ENCODE measurements at places on chromosomes 2 and 18.
A peak's percentile ranks its signal among the peaks of the same experiment; 100 is the strongest.

DNA sequence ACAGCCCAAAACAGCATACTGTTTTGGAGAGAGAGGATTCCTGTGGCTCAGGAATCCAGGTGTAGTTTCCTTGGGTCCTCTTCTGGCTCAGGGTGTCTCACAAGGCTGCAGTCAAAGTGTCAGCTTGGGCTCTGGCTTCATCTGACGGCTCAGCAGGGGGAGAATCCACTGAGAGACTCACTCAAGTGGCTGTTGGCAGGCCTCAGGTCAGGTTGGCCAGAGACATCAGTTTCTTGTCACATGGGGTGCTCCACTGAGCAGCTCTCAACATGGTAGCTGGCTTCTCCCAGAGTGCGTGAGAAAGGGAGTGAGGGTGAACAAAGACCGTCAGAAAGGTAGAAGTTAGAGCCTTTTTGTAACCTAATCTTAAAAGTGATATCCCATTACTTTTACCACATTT is 168.4 kb downstream of the SOCS6 start:
- no peak for DNase-seq

DNA sequence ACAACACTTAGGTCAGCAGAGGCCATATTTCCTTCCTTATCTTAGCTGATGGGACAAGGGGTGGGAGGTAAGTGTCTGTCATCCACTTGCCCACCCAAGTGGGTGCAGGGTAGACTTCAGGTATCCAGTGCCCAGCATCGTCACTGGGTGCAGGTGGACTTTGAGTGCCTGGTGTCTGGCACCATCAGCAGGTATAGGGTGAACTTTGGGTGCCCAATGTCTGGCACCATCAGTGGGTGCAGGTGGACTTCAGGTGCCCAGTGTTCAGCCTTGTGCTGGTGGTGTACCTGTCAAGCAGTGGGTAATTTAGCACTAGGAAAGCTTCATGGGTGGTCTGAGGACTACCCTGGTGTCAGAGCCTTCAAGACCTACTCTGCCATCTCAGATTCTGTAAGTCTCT is 175.6 kb downstream of the SEPTIN10 start:
- DNase-seq = no peak

DNA sequence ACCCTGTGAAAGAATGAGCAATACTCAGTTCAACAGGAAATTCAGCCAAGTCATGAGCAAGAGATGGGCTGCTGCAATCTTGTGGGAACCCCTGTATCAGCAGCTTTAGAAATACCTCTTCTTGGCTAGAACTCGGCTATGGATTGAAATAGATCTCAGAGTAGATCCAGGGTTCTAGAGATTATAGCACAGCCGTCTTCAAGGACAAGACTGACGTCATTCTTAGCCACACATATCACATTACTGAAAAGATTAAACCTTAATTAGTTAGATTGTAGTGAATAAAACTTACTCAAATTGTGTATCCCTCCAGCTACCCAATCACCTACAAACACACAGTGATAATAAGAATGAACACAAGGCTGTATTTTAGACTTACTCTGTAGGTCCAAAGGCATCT is 776.4 kb downstream of the EPHA4 start:
- DNase-seq = no peak

DNA sequence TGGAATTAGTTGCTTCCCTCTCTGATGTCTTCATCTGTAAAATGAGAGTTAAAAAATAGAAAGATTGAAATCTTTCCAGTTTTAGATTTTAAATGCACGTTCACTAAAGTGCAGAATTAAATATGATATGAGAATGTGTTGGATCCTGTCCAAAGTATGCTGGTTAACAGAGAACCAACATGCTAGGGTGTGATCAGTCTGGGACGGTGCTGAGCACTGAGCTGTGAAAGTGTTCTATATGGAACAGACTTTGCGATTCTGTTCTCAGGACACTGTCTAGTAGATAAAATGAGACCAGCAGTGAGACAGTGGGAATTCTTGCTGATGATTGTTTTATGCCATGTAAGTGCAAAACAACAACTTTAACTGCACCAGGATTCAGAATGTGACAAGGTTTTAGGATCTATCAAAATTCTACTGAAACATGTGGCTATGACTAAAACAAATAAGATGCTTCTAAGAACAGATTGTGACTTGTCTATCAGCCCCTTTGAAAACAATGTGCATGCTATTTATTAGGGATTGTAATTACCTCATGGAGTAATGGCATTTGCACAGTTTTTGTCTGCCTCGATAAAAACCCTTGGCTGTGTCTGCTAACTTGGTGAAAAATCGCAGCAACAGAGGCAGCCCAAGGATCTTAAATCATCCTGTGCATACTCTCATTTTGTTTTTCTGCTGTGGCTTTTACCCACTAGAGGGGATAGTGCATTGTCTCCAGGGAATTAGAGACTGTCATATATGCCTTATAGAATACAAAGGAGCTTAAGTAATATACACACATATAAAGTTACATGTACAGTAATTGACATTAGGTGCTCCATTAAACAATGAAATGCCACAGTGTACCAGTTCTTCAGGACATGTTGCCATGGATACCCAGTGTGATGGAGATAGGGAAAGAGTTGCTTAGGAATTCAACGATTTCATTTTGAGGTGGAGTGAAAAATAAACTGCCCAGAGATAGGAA is 55.1 kb downstream of the MAP3K20 start:
- no peak for DNase-seq

GRCh38 chr18:31070206-31070605 is 27.7 kb upstream of the DSC3 start:
- no peak for DNase-seq

- no peak for DNase-seq
Measured at GRCh38 chr18:21759836-21760235, 19.2 kb downstream of the MIB1 start.

- peak; percentile 72 for DNase-seq
Measured at GRCh38 chr2:108607706-108608301, 73.5 kb downstream of the LIMS1 start.

DNA sequence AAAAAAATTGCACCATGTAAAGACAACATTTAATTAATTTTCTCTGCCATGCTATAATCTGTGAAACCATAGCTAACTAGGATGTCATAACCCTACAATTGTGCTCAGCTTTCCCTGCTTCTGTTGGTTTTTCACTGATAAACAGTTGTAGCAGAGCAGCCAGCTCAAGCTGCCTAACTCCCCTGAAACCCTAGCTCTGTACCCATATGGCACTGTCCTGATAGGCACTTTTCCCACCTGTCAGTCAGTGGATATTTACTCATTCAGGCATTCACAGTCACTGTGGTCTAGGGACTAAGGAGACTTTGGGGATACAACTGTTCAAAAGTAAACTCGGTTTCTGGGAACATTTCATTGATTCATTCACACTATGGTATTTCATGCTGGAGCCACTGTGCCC is 407.0 kb downstream of the DSEL start:
- DNase-seq = no peak

GRCh38 chr2:134124047-134124753 is 129.7 kb upstream of the MGAT5 start:
- DNase-seq = no peak

DNA sequence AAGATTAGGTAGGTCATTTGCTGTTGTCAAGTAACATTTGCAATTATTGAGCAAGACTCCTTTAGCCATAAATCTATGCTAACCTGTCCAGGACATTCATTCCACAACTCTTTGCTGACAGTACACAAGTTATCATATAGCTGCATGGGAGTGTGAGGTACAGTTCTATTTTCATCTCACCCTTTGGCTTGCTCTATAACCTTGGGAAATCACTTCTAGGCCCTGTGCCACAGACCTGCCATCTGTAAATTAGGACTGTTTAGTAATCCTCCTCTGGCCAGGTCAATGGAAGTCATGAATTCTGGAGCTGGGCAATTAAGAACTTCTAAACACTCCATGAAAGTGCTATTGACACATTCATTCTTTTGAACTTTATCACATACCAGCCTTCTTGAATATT is 34.6 kb upstream of the PAIP2B start:
- no peak for DNase-seq

DNA sequence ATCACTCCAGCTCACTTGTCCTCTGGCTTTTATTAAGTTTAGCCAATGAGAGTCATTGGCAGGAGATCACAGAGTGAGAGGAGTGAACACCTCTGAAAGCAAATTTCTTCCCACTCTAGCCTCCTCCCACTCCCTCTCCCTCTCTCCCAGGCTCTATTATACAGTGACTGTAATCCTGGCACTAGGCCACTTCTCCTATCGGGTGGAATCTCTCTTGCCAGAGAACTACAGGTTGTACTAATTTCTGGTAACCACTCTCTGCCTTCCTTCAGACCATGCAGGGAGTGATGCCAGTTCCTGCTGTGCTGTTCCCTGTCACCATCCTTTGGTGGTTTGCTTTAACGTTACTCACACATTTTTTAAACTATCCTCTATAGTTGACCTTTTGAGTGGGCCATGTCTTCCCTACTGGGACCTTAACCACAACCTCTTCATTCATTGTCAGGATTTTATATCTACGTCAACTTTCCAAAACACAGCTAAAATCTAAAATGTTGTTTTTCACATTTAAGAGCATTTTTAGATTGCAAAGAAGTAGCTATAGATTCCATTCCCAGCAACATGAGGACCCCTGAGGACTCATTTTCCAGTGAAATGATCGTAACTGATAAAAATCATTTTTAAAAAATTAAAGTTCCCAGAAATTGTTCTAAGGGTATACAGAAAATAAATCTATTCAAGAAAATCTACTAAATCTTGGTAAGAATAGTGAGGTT is 217.1 kb downstream of the MREG start:
- no peak for DNase-seq

- no peak for DNase-seq
Measured at GRCh38 chr2:793236-793635, 116.0 kb upstream of the TMEM18 start.

- DNase-seq = peak; percentile 33
Measured at GRCh38 chr2:241870611-241871537, 1.3 kb downstream of the RTP5 start.

DNA sequence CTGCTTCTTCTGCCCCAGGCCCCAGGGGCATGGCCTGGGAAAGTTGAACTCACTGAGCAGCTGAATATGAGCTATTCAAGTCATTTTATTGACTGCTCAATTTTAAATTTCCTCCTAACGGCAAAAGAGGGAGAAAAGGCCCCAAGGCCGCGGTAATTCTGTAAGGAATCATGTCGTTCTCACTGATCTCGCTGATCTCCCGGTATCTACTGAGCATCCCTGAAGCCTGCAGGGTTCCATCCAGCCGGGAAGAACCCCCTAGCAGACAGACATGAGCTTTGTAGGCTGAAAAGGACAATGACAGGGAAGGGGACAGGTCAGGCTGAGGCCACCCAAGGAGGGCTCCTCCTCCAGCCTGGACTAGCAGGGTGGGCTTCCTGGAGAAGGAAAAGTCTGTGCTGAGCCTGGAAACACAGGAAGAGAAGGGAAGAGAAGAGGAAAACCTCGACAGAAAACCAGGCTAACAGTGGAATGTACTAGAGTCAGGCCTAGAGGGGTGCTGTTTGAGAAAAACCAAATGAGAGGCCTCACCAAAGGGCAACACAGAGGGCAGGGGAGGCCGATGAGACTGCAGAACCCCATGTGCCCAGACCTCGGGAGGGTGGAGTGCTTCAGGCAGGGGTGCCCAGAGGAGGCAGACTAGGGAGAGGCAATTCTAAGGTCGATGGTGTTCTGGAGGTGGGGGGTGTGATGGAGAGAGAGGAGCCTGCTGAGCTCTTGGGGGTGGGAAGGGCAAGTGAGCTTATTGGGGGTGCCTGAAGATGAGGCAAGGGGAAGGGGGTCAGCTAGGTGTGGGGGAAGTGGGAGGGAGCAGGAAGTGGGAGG is 2.9 kb upstream of the NPPC start:
- no peak for DNase-seq

- DNase-seq = no peak
Measured at GRCh38 chr18:41985914-41986313, 30.9 kb downstream of the PIK3C3 start.

GRCh38 chr2:239253264-239253663 is 147.6 kb downstream of the HDAC4 start:
- no peak for DNase-seq

- no peak for DNase-seq
Measured at GRCh38 chr2:72222829-72223564, 75.3 kb upstream of the CYP26B1 start.

GRCh38 chr18:50734342-50734741 is 85.5 kb downstream of the MRO start:
- no peak for DNase-seq

DNA sequence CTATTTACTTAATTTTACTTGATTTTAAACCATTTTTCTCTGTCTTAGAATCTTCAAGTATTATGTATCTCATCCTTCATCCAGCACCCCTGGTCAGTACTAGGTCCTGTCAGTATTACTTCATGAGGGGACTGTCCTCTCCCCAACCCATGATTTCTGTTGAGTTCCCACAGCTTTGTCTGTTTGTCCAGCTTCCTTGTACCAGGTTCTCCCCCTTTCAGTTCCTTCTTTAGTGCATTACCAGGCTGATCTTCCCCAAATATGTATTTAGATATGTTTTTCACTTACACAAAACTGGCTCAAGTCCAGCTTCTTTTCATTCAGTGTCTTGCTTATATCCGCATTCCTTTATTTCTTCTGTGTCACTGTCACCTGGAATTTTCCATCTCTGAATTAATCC is 13.8 kb upstream of the TTC27 start:
- DNase-seq = no peak

DNA sequence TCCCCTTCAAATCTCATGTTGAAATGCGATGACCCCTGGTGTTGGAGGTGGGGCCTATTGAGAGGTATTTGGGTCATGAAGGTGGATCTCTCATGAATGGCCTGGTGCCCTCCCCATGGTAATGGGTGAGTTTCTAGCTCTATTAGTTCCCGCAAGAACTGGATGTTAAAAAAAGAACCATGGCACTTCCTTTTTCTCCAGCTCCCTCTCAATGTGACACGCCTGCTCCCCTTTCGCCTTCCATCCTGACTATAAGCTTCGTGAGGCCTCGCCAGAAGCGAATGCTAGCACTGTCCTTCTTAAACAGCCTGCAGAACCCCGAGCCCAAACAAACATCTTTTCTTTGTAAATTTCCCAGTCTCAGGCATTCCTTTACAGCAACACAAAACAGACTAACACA is 303.2 kb upstream of the REV1 start:
- no peak for DNase-seq

DNA sequence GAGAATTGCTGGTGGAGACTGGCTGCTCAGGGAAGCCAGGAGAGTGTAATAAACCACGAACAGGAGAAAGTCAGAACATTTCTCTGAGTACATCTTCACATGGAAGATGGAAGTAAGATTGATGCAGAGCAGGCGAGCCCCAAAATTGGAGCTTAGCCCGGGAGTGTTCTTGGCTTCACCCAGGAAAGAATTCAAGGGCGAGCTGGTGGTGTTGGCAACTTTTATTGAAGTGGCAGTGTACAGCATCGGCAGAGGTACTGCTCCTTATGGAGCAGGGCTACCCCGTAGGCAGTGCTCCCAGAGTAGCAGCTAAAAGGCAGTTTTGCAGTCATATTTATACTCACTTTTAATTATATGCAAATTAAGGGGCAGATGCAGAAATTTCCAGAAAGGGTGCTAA is 281.4 kb upstream of the MEX3C start:
- no peak for DNase-seq

- no peak for DNase-seq
Measured at GRCh38 chr2:96247896-96248295, 17.9 kb downstream of the TMEM127 start.
